Large intestine (tissue), 12 donors: ENCODE measurements at places on chromosomes 5 and 9.

GRCh38 chr9:112002847-112003457 is 106.3 kb downstream of the UGCG start:
- DNase-seq, result no peak

GRCh38 chr9:95373782-95374487 is 56.4 kb upstream of the FANCC start:
- no peak for DNase-seq

DNA sequence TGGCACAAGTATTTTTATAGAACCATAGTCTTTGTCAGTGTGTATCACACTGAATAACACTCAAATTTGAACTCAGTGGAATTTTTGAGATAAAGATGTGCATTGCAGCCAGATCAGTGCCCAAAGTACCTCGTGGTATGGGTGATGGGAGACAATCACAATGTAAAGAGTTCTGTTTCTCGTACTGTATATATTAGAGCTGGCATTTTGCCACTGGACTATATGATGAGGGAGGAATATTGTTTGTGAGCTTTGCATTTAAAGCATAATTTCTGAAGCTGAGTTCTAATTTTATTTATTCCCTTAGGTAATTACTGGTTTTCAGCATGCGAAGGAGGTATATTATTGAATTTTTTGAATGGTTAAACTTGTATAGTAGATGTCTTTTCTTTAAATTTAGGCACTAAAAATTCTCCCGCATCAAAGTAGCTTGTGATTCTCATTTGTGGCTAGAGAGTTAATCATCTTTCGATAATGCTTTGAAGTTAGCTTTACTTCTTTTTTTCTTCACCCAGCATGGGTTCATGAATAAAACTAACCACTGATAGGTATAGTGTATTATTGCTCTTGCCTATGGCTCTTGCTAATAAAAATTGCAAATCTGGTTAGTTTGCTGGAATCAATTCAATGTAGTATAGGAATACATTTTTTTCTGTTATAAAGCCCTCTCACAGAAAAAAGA is 43.1 kb downstream of the PAM start:
- DNase-seq, result no peak

DNA sequence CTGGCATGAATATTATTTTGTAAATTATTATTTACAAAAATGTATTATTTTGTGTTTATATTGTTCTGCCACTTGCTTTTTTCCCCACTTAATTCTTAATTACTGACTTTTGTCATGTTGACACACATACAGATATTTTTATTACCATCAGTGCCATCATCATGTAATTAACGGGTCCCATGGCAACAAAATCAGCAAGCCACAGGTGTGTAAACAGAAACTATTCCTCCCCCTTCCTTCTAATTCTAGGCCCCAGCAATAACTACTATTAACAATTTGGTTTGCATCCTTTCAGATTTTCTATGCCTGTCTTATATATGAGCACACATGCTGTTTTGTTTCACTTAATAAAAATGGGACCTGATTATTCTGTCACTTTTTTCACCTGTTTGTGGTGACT is 29.3 kb downstream of the CYFIP2 start:
- DNase-seq, result peak; percentile 35

DNA sequence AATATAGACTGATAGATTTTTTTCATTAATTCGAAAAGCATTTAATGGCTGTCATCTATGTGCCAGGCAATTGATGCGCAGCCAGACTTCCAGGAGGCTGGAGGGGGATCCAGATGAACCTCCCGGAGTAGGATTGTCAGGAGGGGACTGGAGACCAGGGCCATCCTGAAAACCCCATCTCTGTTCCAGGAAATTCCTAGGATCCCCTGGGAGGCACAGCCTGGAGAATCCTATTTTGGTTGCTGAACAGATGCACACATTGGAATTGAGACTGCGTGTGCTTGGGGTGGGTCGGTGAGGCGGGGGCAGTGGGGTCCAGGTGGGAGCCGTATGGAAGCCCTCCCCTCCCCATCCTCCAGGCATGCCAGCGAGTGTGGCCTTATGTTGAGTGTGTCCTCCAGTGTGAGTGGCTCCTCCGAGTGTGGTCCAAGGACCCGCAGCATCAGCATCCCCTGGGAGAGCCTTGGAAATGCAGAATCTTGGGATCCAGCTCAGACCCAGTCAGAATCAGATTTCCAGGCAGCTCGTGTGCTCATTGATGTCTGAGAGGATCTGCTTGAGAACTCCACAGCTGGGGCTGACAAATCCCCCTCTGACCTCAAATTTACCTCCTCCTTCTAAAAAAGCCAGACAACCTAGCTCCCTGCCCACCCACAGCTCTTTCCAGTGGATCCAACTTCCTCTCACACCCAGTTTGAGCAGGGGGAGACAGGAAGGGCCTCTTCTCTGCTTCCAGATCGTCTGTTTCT is 38.7 kb downstream of the ROPN1L start:
- no peak for DNase-seq

GRCh38 chr5:1438871-1439270 is 6.4 kb downstream of the SLC6A3 start:
- no peak for DNase-seq

DNA sequence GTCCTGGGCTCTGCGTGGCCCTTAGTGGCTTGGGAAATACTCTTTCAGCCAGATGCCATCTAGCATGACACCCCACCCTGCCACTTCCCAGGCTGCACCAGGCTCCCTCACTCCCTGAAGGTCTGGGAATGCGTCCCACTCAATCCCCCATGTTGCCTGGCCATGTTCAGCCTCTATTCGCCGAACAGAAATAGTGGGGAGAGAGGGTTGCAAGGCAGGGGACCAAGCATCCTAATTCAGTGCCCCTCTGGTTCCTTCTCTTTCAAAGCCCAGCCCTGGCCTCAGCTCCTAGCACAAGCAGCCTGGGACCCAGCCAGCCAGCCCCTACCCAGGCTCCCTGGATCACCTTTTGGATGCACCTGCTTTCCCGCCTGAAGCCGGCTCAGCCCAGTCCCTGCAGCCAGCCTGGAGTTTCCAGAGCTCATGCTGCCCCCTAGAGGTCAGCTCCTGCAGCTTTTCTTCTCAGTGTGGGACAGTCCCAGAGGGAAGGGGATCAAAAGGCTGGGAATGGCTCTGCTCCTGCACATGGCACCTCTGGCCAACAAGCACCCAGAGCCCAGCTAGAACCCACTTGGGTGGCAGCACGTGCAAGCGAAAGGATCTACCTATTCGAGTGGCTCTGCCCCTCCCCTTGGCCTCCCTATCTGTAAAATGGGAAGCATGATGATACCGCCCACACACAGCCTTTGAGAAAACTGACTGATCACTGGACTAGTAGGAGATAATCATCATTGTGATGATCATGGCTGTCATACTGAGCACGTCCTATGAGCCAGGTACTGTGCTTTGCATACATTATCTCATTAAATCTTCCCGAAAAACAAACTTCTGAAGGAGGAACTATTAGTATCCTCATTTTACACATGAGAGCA is 48.7 kb upstream of the C5orf58 start:
- DNase-seq, result peak; percentile 33

DNA sequence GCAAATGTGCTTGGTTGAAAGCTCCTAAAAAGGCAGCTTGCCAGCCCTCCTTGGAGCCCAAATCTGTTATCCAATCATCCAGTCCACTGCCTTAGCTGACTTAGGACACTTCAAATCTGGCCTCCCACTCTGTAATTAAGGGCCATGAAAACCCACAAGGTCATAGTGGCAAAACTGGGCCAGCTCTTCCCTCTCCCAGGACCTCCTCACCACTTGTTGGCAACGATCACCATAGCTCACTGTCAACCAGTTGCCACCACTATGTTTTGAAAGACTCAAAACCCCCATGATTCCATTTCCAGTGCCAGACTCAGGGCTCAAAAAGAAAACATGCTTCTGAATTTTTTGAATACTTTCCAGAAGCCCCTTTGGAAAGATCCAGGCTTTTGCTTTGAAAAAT is 107.5 kb downstream of the NREP start:
- DNase-seq, result no peak

GRCh38 chr9:96199006-96199405 is 103.0 kb downstream of the HSD17B3 start:
- DNase-seq, result no peak

DNA sequence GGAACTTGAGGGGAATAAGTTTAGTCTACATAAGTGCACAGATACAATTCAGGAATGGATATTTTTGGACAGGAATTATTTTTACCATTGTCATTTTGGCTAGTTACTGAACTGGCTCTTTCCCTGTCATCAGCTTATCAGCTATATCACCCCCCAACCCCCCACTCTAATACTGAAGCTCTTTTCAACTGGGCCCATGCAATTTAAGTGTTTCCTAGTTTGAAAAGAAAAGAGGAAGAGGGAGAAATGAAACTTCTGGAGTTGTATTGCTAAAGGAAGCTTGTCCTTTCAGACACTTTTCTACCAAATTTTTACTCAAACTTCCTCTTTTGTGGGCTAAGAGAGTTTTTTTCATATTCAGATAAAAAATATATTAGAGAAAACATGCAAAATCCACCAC is 18.5 kb upstream of the TIMD4 start:
- no peak for DNase-seq

- no peak for DNase-seq
These were observed 356.5 kb downstream of the CCDC171 start for GRCh38 chr9:15909297-15909696.

DNA sequence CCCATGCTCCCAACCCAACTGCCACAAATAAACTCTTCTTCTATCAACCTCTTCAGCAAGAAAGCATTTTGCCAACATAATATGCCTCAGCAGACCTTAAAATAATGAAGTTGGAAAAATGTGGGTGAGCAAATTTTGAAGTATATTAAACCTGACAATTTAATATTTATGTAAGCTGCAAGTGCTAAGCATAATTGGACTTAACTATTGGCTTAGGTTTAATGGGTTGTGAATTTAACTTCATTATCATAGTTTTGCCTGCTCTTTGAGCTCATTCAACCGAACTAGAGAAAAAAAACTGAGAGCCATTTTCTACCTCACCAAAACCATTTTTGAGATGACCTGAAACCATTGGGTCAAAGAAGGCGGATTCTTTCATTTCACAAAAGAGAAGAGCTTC is 805.5 kb upstream of the DMAC1 start:
- DNase-seq, result no peak

DNA sequence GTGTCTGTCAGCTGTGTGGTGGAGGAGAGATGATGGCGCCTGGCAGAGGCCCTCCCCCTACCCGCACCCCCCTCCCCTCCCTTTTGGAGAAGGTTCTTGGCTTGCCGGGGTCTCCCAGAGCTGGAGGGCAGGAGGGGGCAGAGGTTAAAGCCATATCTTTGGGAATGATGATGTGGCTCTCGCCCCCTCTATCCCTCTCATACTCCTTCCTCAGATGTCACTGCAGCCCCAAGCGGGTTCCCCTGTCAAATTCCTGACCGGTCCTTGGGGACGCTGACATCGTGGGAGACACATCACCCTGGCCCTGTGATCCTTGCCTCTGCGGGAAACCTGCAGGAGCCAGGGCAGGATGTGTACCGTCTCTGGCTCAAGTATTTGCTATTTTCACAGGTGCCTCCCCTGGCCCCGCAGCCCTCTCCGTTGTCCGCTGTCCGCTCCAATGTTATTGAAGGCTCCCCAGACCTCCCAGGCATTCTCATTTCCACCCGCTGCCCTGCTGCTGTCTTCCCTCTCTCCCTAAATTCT is 109.5 kb downstream of the FOXD1 start:
- DNase-seq, result no peak

GRCh38 chr9:35651956-35652828 is 1.5 kb upstream of the SIT1 start:
- DNase-seq, result no peak

DNA sequence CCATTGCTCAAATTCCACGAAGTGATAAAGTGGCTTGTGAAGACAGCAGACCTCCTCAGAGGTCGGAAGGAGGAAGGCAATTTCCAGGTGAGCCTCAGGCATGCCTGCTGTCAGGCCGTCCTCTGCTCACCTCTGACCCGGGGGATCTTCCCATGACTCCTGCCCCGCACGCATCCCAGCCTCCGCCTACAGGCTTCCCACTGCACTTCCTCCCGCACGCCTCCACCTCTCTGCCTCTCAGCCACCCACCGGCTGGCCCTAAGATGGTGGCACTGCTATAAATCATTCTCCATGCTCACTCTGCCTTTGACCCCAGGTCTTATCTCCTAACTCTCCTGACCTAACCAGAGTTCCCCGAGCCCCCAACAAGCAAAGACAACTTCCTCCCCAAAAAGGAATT is 49.4 kb upstream of the DNAH5 start:
- DNase-seq, result no peak
